ENCODE measurements at places on chromosomes 12 and 14.

DNA sequence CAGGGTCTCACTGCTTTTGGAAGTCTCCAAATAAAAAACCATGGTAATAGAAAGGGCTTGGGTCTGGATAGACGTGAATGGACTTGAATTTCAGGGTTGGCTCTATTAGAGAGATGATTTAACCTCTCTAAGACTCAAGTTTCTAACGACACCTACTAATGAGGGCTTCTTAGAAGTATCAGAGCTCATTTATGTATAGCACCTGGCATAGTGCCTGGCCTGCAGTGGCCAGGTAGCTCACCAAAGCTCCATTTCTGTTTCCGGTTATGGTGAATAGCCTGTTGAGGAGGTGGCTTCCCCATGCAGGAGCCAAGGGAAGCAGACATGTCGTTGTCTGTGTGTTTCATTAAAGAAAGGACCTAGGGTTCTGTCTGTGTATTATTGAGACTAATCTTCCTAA, 108.6 kb downstream of the ETV6 start:
- DNase-seq: no peak

DNA sequence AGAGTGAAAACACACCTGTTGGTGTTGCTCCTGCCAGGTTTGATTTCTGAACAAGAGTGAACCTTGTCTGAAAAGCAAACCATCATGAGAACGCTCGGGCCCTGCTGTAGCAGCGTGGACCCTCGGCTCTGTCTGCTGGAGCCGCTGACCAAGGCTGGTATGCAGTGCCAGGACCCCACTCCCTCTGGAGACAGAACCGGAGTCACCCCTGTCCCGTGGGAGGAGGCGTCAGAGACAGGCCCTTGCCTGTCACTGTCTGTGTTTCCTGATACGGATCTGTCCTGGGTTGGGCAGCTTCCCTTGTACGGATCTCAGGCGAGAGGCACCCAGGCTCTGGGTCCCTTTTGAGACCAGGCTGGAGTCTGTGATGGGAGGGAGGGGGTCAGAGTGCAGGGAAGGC, 111.6 kb downstream of the ADGRD1 start:
- no peak for DNase-seq

- DNase-seq: no peak
These were observed 549.1 kb downstream of the RPS29 start for GRCh38 chr14:49036984-49037516.

DNA sequence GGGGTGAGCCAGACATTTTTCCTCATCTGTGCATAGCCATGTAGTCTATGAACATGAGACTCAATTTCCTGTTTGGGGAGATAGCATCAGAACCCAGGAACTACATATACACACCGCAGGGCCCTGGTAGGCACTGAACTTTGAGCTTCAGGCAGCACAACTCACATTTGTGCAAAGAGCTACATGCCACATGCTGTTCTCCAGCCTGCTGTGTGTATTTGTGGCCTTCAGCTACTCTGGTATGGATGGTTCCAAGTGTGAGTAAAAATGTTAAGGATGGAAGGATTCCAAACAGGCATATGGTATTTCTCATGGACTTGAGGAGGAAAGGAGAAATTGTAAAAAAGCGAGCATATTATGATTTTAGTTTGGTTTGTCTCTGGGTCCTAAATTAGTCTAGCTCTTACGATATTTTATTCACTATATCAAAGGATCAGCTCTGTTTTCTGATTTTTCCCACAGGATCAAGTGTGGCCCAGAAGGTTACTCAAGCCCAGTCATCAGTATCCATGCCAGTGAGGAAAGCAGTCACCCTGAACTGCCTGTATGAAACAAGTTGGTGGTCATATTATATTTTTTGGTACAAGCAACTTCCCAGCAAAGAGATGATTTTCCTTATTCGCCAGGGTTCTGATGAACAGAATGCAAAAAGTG, 422.4 kb upstream of the OR4E1 start:
- no peak for DNase-seq

- no peak for DNase-seq
These were observed 10.2 kb upstream of the PRMT8 start for GRCh38 chr12:3480764-3481163.

Data from left hindlimb (tissue), 1 donor.